Mesangial cell (primary cell): ENCODE measurements at places on chromosomes 4 and X. TPM values are rescaled to one million over a fixed set of nuclear protein-coding genes. Genes with fewer than 3 reads are reported as not detected.

IL1RAPL1 gene
- total RNA-seq, result 0.76 TPM in 1 of 2 replicates, not detected in the other

PORCN gene
- total RNA-seq, result 19.3 and 19.9 TPM in 2 replicates

GABRQ gene
- under 0.01 and 0.13 TPM in 2 replicates for total RNA-seq

PSAPL1 gene
- not detected in 2 replicates for total RNA-seq

GIMD1 gene
- not detected in 2 replicates for total RNA-seq

SUPT20HL2 gene
- not detected in 2 replicates for total RNA-seq

PAGE2 gene
- total RNA-seq, result not detected in 2 replicates

TMPRSS11F gene
- not detected in 2 replicates for total RNA-seq

MAGEA11 gene
- not detected in 2 replicates for total RNA-seq

TCEAL6 gene
- not detected in 2 replicates for total RNA-seq

BEND2 gene
- not detected in 2 replicates for total RNA-seq

USP26 gene
- total RNA-seq, result not detected in 2 replicates

SNCA gene
- total RNA-seq, result 4.2 and 10.3 TPM in 2 replicates

SLC25A31 gene
- total RNA-seq, result not detected in 2 replicates

WWC2 gene
- 26.2 and 36.6 TPM in 2 replicates for total RNA-seq

USP17L10 gene
- total RNA-seq, result not detected in 2 replicates

FHDC1 gene
- total RNA-seq, result 0.49 and 2.2 TPM in 2 replicates
